Aorta (tissue), 5 donors: ENCODE measurements at places on chromosomes 12 and 14. TPM values are rescaled to one million over a fixed set of nuclear protein-coding genes. Genes with fewer than 3 reads are reported as not detected.
A peak's percentile ranks its signal among the peaks of the same experiment; 100 is the strongest.

GRCh38 chr14:99578541-99579101, 25.4 kb downstream of the CCDC85C start:
- DNase-seq, result no peak

DNA sequence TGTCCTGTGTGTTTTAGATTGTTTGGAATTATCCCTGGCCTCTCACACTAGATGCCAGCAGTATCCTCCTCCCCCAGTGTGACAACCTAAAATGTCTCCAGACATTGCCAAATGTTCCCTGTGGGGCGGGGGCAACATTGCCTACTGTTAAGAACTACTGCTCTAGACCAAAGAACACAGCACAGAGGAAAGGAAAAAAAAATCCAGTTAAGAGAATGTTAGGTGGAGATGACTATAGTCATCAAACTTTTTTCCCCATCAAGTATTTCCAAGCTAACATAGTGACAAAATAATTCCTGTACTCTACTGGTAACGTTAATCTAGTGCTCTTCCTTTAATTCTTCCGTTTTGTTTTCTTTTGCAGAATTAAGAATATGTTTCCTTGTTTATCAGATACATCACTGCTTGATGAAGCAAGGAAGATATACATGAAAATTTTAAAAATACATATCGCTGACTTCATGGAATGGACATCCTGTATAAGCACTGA, 3.5 kb downstream of the CDKN1B start:
- DNase-seq, result no peak

TEX22 gene
- total RNA-seq, result 2.1 TPM

DNA sequence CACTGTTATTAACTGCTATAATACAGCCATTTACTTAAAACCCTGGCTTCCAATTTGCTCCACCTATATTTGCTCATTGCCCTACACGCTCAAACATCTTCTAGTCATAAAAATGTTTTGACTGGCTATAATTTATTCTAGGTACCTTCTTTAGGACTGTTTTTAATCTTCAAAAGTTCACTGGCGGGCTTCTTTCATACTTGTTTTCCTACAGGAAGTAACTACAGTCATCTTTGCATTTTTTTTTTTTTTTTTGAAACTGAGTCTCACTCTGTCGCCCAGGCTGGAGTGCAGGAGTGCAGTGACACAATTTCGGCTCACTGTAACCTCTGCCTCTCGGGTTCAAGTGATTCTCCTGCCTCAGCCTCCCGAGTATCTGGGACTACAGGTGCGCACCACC, 32.5 kb downstream of the MPHOSPH9 start:
- DNase-seq, result no peak

NEUROD4 gene
- not detected for total RNA-seq

SLC25A47 gene
- total RNA-seq, result not detected

GRCh38 chr14:71947947-71948500, 15.8 kb downstream of the RGS6 start:
- DNase-seq, result no peak

- no peak for DNase-seq
Measured at GRCh38 chr12:95143621-95144205, 70.3 kb upstream of the NR2C1 start.

GRCh38 chr12:13986031-13986430, 4.6 kb upstream of the GRIN2B start:
- DNase-seq, result no peak

OR4E2 gene
- total RNA-seq, result not detected

TAS2R46 gene
- total RNA-seq, result 3.9 TPM

NRIP2 gene
- 7.8 TPM for total RNA-seq

GRCh38 chr14:51012055-51012454, 67.8 kb upstream of the PYGL start:
- DNase-seq, result peak; percentile 44

PDE3A gene
- total RNA-seq, result 94.7 TPM

- DNase-seq, result no peak
Measured at GRCh38 chr12:126960221-126960620, 1306.7 kb upstream of the TMEM132C start.

DNA sequence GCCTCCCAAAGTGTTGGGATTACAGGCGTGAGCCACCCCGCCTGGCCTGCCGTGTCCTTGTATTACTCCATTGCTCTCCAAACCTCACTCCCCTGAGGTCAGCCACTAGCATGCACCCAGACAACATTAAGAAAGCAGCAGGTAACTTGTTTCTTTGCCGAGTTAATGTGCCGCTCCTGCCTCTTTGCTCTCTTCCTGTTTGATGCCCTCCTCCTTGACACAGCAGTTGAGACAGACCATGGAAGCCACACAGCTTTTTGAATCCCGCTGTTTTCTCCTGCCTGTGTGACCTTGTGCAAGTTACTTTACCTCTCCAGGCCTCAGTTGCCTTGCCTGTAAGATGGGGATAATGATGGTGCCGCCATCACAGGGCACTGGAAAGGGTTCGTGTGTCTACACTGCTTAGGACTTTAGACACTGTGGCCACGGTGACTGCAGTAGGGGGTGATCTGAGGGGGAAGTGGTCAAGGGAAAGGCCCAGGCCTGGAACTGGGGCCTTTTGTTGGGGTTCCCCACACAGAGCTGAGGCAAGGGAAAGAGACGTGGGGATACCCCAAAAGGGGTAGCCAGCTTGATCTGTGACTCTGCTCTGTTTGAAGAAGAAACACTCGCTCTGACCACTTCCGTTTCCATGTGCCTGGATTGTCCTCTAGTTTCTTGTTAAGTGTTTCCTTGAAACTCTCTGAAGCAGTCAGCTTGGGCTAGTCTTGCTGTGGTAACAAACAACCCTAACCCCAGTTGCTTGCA, 69.3 kb downstream of the RIN3 start:
- DNase-seq, result no peak

PROX2 gene
- total RNA-seq, result not detected

GRCh38 chr14:22168092-22168955, 420.7 kb downstream of the DAD1 start:
- no peak for DNase-seq

DNA sequence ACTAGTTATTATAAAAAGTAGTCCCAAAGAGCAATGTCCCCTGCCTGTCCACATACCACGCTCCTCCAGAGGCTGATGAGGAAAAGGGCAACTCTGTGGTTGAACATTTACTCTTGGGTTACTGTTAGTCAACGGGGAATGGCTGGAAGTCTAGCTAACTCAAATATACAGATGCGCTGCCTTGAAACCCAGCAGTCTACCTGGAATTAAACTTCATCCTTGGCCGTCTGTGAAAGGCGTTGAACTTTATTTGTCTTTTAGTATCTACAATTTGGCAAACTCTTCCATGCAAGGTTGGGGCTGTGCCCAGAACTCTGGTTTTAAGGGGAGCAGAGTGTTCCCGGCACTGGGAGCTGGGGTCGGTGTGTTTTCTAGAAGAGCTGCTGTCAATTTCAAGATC, 3.9 kb upstream of the MEG3 start:
- peak; percentile 6 for DNase-seq

GRCh38 chr14:92633274-92633616, 115.2 kb downstream of the LGMN start:
- no peak for DNase-seq

GARIN6 gene
- not detected for total RNA-seq

DNA sequence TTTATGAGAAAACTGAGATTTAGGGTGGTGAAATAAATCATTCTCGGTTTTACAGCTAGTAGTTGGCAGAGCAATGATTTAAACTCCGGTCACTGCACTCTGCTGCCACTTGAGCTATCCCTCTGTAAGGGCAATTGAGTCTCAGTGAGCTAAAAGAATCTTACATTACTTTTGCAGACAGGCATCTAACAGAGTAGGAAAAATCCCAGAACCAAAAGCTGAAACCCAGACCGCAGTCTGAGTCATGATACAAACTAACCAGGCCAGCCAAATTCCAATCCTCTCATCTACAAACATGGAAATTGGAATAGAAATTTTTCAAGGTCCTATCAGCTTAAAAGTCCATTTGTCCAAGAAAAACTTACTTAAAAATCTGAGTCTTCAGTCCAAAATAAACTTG, 73.7 kb downstream of the ANKS1B start:
- peak; percentile 56 for DNase-seq

DNA sequence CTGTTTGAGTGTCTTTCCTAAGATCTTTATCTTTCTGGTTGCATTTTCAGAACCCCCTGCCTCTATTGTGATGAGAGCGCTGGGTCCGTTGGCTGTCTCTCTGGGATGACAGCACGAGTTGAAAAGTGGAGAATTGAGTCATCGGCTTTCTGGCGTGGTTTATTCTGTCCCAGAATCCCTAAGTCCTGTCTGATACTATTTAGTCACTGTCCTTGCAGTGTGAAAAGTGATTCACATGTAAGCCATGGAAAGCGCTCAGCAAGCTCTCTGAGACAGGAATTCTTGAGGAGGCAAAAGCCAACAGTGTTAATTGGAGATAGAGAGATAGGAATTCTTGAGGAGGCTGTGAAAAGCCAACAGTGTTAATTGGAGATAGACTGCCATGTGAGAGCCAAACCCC, 121.7 kb downstream of the CHST11 start:
- no peak for DNase-seq

CCDC198 gene
- not detected for total RNA-seq

INSM2 gene
- total RNA-seq, result not detected

- no peak for DNase-seq
Measured at GRCh38 chr14:101780887-101781239, 19.4 kb downstream of the PPP2R5C start.

NPAS3 gene
- 0.71 TPM for total RNA-seq
